ENCODE measurements at places on chromosomes 4 and X.

GRCh38 chr4:7491915-7492314 is 57.2 kb upstream of the PSAPL1 start:
- no peak for DNase-seq

DNA sequence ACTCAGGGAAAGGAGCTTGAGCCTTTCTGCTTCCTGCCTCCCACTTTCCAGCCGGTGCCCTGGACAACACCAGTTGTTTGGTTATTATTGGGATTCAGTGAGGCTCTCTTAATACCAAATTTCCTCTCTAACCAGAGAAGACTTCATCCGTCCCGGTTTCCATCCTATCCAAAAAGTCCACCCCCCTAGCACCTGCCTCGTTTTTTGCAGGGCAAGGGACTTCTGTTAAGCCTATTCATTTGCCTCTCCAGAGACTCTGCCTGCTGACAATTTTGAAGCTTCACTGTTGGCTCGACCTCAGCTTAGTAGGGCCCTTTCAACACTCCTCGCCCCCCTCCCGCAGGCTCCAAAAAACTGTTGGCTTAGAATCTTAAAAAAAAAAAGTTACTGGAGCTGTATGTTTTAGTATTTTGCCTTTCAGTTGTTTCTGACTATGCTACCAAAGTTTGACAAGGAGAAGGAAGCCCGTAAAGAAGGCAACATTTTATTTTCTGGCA is 779 bp upstream of the PRSS12 start:
- DNase-seq, result no peak

DNA sequence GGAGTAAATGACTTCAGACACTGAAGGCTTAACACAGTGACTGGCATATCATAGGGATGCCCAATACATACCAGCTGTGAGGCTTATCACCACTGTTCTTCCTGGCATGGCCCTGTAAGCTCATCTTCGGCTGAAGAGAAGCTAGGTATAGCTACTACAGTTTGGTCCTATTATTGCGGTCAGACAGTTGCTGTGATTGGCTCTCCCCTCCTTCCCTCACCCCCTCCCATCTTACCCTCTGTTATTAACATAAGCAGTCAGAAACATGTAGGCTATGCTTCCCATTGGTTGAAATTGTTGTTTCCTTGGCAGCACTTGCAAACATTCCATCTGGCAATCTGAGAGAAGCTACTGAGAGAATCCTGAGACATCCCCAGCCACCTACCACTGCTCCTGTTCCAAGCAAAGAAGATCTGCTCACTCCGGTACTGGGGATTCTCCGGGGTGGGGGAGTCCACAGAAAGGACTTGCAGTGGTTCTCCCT is at the start of gene AKAP14:
TSS of gene AKAP14 (plus strand) at position 51 of the 484 bp plus-strand sequence. CDS start 7,331 bp downstream, outside the sequence.
- DNase-seq, result no peak

- no peak for DNase-seq
Measured at GRCh38 chr4:102321260-102321995, 23.9 kb downstream of the SLC39A8 start.

DNA sequence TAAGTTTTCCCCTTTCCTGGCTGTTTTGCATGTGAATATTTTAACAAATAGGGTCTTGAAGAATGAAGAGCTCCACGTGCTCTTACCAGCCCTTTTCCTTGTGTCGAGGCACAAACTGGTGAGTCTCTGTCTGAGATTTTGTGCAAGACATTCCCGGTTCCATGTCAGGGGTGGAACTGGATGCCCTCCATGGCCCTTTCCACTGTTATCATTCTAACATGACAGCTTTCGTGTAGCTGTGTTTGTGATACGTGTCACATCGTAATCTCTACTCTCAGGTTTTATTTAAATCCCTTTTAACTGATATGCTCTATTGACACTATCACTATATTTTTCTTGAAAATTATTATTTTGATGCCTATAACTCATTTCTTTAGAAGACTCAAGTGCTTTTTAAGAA is 130.4 kb downstream of the SORBS2 start:
- DNase-seq, result no peak

DNA sequence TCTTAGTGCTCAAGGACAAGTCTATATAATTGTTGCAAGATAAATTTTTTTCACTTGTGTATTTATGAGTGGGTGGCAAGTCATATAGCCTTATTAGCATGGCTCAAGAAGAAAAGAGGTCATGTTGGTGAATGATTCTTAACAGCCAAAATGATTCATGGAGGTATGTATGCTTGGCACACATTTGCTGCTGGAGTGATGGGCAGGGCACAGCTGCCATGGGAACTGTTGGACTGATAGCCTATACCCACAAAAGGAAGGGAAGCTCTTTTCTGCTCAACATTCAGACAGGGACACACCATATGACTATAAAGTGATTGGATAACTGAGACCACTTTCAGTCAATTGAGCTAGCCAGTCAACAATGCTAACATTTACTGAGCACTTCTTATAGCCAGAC is 46.8 kb upstream of the PITX2 start:
- DNase-seq, result no peak

DNA sequence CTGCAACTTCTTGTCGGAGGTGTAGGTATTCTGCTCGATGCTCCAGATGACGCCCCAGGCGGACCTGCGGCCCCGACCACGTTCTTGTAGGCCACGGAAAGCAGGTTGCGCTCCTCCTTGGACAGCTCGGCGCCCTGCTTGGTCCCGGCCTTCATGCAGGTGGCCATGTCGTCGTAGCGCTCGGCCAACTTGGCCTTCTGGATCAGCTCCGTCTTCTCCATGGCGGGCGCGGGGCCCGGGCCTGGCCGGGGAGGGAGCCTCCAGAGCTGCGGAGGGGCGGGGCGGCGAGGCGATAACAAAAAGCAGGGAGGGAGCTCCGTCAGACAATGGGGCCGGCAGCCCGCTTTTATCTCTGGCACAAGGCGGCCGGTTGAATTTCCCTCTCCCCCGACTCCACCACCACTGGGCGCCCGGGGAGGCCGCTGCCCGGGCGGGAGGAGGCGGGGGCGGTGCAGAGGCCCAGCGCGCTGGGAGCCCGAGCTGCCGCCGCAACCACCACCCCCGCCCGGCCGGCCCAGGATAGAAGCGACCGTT is 28.3 kb upstream of the DRP2 start:
- DNase-seq, result peak; percentile 20

DNA sequence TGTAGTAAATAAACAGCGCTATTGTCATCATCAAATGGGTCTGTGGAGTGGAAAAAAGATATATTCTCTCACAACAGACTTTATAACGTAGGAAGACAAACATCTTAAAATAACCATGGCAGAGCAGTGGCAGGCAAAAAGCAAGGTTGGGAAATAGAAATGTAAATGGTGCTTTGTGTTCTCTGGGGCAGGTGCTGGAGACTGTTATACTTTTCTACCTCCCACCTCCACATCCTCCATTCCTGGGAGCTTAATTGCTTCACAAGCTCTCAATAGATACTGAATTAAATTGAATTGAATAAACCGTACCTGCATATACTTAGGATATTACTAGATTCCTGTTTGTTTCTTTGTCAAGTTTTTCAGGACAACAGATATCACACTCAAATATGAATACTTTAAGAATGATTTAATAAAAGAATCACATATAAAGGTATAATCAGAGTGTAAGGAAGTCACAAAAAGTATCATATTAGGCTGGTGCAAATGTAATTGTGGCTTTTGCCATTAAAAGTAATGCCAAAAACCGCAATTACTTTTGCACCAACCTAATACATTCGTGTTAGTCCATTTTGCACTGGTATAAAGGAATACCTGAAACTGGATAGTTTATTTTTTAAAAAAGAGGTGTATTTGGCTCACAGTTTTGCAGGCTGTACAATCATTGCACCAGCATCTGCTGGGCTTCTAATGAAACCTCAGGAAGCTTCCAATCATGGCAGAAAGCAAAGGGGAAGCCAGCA is 367.3 kb downstream of the GRIA2 start:
- no peak for DNase-seq

DNA sequence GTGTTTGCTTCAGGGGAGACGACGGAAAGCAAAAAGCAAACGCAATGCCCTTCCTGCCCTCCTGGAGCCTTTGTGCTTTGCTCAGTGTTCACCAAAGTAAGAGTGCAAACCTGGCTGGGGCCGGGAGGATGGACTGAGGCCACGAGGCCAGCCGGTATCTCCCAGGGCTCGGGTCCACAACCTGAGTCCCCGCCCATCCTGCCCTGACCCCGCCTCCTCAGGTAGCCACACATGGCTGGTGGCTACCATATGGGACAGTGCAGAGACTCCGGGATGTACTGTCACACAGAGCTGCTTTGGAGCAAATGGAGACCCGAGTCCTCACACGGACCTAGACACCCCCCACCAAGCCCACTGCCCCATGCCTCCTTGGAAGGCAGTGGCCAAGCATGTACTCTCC is 4.8 kb downstream of the ATP2B3 start:
- DNase-seq, result no peak

DNA sequence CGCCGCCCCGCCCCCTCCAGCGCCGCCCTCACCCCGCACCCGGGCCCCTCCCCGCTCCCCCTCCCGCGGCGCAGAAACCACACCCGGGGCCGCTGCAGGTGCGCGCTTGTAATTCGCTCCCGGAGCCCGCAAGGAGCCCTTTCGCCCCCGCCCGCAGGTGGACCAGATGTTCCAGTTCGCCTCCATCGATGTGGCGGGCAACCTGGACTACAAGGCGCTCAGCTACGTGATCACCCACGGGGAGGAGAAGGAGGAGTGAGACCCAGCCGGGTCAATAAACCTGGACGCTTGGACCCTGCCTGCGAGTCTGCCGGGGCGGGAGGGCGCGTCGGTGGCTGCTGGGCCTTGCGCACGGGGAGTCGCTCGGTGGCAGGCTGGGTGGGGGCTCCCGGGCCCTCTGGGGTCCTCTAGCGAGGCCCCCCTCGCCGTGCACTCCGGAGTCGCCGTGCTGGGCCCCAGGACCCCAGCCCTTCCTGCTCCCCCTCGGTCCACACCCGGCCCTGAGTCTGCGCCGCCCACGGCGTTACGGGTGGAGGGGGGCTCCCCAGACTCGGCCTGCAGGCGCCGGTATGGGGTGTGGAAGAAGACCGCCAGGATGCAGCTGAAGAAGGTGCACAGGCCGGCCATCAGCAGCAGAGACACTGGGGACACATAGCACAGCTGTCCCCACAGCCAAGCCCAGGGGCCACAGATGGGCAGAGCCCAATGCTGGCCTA is 7.1 kb downstream of the SLC49A3 start:
- no peak for DNase-seq

DNA sequence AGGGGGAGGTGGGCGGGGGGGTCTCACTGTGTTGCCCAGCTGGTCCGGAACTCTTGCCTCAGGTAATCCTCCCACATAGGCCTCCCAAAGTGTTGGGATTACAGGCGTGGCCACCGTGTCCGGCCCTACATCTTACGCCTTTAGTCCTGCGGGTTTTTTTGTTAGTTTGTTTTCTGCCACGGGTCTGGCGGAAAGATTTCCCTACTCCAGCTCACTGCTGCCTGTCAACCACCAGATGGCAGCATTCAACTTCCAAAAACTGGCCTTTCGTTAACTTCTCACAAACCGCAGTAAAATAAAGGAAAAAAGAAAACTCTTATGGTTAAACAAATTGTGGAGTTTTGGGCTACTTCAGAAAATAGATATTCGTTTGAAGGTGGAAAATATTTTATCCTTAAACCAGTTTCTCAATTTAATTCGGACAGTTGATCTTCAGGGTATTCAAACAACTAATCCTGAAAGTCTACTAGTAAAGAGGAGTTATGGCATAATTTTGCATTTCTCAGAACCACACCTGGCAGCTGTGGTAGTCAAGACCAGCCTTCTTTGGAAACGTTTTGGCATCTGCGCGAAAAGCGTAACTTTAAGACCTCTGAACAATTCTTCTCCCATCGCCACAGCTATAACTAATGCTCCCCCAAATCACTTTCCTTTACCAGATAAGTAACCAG is 41.1 kb downstream of the LUZP4 start:
- no peak for DNase-seq

DNA sequence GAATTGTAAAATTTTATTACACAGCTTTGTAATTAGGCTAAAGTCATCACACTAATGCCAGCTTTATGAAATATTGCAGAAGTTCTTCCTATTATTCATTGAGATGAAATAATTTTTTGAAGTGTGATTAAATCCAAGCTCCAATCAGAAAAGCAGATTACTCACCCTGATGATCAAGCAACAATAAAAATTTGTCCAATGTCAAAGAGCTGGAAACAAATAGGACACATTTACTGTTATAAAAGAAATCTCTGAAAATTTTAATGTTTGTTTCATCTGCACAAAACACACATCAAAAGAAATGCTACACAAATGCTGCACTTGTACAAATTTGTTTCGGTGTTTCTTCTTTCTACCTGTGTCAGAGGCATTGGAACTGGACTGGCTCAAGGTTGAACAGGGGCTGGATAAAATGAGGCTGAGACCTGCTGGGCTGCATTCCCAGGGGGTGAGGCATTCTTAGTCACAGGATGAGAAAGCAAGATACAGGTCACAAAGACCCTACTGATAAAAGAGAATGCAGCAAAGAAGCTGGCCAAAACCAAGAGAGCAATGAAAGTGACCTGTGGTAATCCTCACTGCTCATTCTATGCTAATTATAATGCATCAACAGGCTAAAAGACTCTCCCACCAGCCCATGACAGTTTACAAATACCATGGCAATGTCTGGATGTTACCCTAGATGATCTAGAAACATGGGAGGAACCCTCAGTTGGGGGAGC is 78.3 kb downstream of the GASK1B start:
- DNase-seq, result no peak

DNA sequence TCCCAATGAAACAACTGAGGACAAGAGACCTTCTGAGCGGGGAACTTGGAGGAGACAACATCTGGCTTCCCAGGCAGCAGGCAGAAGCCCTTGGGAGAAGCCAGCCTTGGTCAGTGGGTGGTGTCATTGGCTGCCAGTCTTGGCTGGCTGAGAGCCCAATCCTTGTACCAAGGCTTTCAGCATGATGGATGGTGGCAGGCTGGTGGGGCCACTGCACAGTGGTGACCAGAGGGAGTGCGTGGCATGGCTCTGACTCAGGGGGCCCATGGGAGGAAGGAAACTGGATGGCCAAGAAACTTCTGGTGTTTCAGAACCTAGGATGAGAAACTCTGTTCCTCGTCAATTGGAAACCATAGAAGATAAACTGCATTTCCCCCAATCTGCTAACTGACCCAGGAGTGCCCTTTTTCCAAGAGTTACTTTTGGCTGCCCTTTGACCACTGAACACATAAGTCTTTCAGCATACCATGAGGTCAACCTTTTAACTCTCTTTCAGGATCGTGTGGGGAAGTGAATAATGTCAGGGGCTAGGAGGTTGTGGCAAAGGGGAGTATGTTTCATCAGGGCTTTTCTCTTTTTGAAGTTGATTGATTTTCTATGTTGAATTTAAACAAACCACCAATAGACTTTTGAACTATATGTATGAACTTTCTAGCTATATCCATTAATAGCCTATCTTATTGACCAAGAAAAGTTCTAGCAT is 60.9 kb downstream of the SOWAHB start:
- DNase-seq, result no peak

Measured in heart right ventricle (tissue), 16 donors.